HT-29 (cell line): ENCODE measurements at places on chromosomes 5 and 9.
A peak's percentile ranks its signal among the peaks of the same experiment; 100 is the strongest.

DNA sequence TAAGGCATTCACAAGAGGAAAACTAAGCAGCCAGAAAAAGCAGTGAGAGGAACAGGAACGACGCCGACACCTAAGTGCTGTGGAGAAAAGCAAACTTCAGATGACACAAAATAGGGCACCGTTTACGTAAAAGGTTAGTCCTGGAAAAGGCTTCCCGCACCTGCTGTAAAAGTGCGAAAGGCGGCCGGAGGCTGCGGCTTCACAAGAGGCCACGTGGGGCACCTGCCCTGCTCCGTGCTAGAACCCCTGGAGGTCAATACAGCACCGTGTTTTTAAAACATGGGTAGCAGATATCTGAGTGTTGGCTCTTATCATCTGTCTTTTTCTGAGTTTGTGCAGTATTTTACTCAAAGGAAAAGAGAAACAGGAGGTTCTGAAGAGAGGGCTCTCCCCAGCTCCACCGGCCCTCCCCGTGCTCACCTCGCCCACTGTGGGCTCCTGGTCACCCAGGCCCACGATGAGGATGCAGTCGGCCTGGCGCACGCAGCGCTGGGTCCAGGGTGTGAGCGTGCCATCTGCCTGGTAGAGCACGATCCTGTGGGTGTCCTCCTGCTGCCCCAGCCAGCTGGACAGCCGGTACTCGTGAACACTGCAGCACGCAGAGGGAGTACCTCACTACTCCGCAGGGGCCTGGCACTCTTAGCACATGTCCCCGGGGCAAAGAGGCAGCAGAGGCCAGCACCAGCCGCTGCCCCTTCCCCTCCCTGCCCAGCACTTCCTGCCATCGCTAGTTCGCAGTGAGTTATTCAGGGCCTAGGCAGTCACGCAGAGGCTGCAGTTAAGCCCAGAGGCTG, 21.0 kb upstream of the NSMF start:
- DNase-seq: no peak

DNA sequence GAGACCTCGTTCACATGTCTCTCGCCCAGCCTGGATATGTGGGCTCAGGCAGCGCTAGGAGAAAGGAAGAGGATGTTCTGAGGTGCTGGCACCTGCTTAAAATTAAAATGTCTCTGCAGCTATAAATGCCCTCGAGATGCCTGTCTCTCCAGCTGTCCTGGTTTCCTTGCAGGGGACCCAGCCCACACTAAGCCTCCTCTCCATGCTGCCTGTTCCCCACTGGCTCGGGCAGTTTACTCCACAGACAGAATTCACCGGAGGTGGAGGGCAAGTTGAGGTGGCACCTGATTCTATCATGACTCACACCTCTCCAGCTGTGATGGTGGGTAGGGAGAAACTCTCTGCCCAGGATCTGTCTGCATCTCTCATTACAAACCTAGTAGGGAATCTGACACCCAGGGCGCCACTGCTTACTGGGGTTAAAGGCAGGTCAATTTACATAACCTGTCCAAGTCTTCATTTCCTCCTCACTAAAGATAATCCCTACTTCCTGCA, 420.9 kb downstream of the SPOCK1 start:
- DNase-seq: peak; percentile 45

- no peak for DNase-seq
Observed at GRCh38 chr5:143085319-143085917, 315.2 kb downstream of the ARHGAP26 start.

DNA sequence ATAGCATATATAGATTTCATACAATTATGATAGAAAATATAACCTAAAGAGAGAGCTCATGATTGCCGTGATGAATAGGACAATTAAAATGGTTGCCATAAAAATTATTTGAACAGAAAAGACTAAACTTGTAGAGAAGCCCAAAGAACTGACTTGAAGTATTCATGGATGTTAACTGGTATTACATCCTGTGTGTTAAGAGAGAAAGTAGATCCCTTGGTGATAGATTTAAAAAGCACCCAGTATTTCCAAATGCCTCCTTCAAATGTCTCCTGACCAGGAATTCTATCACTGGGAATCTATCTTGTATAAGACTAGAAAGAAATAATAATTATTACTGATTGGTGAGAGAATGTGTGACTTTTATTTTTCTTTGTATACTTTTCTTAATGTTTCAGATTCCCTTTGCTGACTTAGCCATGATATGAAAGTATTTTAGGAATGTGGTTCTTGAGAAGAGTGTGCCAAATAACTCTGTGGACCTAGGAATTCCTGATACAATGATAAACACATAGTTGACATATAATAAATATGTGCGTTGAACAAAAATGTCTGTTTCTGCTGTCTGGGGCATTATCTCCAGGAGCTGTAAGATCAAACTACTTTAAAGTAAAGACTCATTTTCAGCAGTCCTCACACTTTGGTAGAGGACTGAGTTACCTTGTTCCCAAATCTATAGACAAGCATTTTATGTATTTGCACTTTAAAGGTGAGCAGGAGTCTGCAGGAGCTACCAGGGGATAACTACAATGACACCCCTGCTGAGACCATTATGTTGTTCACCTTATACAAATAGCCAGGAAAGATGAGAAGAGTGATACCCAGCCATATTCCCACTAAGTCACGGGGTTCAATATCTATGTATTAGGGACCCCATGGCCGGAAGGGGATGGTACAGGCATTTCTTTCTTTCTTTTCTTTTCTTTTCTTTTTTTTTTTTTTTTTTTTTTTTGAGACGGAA, 211.1 kb upstream of the TLE4 start:
- no peak for DNase-seq
